ENCODE measurements at places on chromosomes 2 and 18.

GRCh38 chr18:55349685-55350084, 238.3 kb downstream of the TCF4 start:
- no peak for DNase-seq

- DNase-seq: no peak
Measured at GRCh38 chr2:179181002-179181401, 83.6 kb downstream of the SESTD1 start.

- no peak for DNase-seq
Measured at GRCh38 chr2:239919774-239920692, 105.1 kb downstream of the NDUFA10 start.

GRCh38 chr18:26941584-26941983, 76.1 kb upstream of the AQP4 start:
- DNase-seq: no peak

DNA sequence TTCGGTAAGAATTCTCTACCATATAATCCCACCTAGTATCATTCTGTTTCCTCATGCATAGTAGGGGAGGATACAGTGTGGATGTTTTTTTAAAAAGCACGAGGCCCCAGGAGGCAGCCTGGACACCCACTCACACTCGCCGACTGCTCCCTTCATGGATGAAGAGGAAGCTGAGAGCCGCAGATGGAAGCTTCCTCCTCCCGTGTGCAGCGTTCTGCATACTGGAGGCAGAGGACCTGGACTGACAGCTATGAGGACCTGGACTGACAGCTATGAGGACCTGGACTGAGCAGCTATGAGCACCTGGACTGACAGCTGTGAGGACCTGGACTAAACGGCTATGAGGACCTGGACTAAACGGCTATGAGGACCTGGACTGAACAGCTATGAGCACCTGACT, 234.4 kb downstream of the NDUFA10 start:
- DNase-seq: peak; percentile 7

- no peak for DNase-seq
Measured at GRCh38 chr2:219131327-219131726, 29.3 kb downstream of the NHEJ1 start.

DNA sequence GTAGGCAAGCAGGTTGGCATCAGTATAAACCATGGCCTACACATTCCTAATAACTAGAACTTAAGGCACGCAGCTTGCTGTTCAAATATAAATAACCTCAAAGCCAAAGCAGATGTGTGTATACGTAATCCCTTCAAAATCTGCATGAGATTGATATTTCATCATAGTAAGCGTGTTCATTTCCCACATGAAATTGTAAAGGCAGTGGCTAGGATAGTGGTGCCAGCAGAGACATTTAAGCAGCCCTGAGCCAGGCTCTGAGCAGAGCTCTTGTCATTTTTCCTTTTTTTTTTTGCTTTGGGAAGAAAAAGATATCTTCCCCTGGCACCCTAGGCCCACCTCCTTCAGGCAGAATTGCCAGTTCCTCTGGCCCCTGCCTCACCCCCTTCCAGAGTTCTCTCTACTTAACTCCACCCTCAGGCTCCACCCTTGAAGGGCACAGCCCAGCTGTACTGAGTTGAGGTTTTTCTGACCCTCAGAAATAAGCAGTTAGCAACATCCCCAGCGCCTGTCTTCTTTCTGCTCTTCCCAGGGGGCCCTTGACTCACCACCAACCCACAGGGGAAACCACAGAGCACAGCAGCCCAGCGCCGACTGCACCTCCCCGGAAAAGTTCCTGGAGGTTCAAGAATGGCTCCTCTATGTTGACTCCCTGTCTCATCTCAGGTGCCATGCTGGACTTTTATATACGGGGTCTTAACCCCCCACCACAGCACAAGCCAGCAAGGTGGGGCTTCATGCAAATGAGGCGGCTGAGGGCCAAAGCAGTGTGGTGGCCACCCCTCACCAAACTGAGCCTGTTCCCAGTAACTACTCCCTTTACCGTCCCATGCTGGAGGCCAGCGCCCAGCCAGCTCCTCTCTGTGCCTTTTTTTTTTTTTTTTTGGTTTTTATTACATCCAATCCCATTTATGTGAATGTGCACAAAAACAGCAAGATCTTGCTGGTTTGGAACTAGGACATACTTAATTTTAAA, 84.7 kb downstream of the EHD3 start:
- DNase-seq: peak; percentile 93
